ENCODE measurements at places on chromosomes 13 and 19.

DNA sequence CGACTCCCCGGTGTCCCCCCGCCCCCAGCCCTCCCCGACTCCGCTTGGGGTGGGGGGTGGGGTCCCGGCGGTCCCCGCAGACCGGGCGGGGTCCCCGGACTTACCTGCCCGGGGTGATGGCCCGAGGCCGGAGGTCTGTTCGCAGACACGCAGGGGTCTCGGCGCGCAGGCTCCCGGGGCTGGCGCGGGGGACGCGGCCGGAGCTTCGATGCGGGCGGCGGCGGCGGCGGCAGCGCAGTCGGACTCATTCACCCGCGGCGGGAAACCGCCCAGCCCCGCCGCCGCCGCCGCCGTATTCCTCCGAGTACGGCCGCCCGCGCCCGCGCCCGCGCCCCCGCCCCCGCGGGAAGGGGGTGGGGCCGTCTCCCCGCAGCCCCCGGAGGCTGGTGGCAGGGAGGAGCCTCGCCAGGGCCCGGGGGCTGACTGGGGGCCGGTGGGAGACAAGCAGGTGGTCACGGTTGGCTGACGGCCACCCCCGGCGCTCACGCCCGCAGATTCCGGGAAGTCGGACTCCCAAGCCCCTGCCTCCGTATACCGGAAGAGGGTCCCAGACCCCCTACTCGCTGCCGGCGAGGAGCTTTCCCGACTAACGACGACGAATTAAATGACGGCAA, at the start of gene C2CD4C:
C2CD4C (minus strand) TSS at position 246 of the 614 bp plus-strand sequence. CDS start 786 bp downstream, outside the sequence.
- DNase-seq: no peak

DNA sequence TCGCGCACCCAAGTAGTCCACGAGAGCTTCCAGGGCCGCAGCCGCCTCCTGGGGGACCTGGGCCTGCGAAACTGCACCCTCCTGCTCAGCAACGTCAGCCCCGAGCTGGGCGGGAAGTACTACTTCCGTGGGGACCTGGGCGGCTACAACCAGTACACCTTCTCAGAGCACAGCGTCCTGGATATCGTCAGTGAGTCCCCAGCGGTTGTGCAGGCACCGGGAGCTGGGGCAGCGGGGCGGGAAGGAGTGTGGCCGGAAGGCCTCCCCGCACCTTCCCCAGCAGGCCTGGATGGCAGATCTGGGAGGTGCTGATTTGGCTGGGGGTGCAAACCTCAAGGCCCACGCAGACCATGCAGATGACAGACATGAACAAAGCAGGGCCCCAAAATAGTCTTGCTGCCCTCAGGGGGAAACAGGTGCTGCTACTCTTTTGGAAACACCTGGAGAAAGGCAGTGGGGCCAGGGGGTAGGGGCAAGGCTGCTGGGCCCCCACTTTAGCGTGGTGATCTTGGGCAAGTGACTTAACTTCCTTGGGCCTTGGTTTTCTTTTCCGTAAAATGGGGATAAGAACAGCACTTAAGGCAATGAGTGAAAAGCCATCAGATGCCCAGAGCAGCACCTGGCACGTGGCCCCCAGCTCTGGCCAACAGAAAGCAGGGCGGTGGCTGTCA, 4.0 kb downstream of the MAG start:
- DNase-seq: no peak

GRCh38 chr19:52099497-52100138, 4.1 kb upstream of the ZNF841 start:
- no peak for DNase-seq

GRCh38 chr19:58279042-58279924, 528 bp downstream of the ZNF8 start:
- DNase-seq: peak; percentile 19

DNA sequence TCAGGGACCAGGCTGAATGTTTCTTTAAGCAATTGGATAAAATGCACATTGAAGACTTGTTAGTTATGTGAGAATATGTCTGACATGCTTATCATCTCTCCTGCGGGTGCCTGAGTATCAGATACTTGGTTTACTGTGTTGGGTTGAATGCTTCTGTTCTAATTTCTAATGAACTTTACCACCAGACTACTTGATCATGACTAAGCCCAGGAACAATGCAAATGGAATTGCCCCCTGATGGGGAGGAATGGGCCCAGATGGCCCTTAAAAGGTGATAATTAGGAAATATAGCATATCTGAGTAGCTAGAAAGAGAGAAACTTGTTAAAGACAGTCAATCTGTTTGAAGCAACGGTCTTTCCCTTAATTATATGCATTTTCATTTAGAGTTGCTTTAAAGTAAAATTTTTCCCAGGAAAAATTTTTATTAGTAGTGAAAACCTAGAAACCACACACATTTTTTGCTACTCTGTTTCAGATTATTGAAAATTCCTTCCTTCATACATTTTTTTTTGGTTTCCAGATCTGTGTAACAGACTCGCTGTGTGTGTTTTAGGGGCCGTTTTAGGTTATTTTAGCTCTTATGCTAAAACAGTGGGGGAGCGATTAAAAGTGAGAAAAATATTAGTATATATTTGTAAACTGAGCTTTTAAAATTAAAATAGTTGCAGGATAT, 186.6 kb downstream of the TM9SF2 start:
- DNase-seq: no peak

GRCh38 chr13:52950436-52950956, 78.1 kb upstream of the OLFM4 start:
- no peak for DNase-seq

GRCh38 chr19:5047251-5047935, 78.5 kb downstream of the KDM4B start:
- DNase-seq: no peak

GRCh38 chr13:114025714-114026431, 52.0 kb upstream of the C13orf46 start:
- no peak for DNase-seq

- no peak for DNase-seq
Measured at GRCh38 chr19:39951065-39951650, 16.7 kb upstream of the FCGBP start.

- DNase-seq: no peak
Measured at GRCh38 chr13:31896427-31896826, 135.1 kb upstream of the FRY start.

DNA sequence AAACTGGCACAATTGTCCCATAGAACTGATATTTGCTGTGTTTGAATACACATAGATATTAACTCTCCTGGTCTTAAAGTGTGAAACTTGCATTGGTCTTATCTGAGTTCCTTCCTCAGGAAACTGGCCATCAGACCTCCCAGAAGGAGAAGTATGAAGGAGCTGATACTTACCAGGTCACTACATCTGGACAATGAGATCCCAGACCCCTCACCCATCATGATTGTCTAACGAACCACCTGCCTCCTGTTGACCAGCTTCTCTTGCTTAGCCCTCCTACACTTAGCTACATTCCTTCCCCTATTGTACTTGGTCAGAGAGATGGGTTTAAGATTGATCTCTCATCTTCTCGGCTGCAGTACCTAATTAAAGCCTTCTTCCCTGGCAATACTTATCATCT, 413.3 kb downstream of the KCTD12 start:
- DNase-seq: no peak

- DNase-seq: no peak
Measured at GRCh38 chr13:114154476-114154875, 22.1 kb upstream of the RASA3 start.

GRCh38 chr13:75312884-75313520, 169.0 kb downstream of the TBC1D4 start:
- no peak for DNase-seq

DNA sequence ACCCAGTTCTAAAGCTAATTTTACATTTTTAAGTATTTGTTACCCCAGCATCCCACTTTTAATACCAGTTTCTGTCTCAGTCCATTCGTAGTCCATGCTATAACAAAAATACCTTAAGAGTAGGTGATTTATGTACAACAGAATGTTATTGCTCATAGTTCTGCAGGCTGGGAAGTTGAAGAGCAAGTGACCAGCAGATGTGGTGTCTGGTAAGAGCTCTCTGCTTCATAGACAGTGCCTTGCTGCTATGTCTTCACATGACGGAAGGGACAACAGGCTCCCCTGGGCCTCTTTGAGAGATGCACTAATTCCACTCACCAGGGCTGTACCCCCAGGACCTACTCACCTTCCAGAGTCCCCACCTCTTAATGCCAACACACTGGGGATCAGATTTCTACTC, 96.6 kb downstream of the COL4A2 start:
- no peak for DNase-seq

GRCh38 chr13:83211301-83211700, 671.0 kb downstream of the SLITRK1 start:
- no peak for DNase-seq

DNA sequence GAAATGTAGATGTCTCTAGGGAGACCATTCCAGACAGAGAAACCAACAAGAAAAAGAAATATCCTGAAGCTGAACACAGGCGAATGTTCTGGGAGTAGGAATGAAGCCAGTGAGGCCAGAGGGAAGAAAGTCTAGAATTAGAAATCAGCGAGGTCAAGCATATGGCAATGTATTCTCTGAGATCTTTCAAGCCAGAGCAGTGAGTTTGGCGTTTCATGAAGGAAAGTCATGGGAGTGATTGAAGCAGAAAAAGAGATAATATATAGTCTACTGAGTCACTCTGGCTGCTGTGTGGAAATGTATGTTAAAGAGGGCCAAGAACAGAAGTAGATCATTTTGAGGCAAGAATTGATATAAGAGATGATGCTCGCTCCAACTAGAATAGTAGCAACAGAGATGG, 576.0 kb downstream of the PCDH17 start:
- DNase-seq: no peak

- DNase-seq: no peak
Measured at GRCh38 chr19:15198951-15199660, 1.7 kb downstream of the NOTCH3 start.

DNA sequence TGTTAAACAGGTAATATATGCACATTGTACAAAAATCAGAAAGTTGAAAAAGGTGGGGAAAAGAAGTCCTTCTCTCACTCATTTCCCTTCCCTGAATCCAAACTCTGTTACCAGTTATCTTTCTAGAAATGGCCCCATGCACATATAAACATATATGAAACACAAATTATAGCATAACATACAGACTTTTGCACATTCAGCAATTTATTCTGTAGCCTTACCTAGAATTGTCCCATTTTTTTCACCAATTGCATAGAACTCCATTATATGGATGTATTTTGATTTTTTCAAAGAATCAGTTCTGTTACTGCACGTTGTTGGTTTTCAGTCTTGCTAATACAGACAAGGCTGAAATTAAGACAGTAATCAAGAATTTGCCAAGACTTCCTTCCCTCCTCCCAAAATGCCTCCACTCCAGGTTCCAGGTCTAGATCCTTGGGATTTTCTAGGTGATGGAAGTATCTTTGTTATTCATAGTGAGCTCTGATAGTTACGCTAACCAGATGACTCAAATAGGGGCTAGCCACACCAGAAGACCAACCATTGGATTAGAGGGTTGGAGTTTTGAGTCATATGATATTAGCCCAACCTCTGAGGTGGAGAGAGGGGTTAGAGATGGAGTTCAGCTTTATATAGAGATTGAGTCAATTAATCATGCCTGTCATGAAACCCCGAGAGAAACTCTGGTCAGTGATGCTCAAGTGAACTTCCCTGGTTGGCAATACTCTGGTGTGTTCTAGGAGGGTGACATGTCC, 30.7 kb downstream of the GPR180 start:
- DNase-seq: no peak

- DNase-seq: no peak
Measured at GRCh38 chr19:54109651-54110050, 5.8 kb downstream of the TFPT start.

DNA sequence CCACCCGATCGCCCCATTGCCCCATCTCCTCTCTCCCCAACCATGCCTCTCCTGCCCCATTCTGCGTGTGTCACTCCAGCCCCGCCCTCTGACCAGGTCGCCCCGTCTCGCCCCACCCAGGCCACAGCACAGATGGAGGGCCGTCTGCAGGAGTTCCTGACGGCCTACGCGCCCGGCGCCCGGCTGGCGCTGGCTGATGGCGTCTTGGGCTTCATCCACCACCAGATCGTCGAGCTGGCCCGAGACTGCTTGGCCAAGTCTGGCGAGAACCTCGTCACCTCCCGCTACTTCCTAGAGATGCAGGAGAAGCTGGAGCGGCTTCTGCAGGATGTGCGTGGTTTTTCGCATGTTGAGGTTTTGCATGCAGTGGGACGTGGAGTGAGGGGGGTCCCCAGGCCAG, 26.2 kb downstream of the MAST3 start:
- DNase-seq: no peak

- no peak for DNase-seq
Measured at GRCh38 chr13:75025956-75026355, 456.0 kb downstream of the TBC1D4 start.

DNA sequence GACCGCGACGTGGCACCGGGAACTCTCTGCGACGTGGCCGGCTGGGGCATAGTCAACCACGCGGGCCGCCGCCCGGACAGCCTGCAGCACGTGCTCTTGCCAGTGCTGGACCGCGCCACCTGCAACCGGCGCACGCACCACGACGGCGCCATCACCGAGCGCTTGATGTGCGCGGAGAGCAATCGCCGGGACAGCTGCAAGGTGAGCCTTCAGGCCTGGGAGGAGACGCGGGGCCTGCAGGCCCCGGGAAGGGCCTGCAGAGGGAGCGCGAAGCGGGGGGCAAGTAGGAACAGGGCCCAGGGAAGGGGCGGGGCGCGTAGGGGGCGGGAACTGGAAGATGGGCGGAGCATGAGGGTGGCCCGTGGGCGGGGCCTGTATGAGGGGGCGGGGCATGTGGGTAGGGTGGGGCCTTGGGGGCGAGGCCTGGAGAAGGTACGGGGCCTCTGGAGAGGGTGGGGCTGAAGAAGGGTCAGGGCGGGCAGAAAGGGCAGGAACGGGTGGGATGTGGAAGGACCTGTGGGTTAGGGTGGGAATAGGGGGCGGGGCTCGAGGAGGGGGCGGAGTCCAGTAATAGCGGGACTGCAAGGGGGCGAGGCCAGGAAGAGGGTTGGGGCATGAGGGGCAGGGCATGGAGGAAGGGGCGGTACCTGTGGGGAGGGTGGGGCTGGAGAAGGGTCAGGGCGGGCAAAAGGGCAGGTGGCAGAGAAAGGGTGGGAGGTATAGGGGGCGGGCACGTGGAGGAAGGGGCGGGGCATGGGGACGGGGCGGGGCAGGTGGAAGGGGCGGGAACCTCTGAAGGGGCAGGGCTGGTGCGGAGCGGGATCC, 2.5 kb downstream of the CFD start:
- DNase-seq: no peak

- DNase-seq: peak; percentile 22
Measured at GRCh38 chr19:41795031-41795461, 1.3 kb upstream of the CEACAM3 start.

DNA sequence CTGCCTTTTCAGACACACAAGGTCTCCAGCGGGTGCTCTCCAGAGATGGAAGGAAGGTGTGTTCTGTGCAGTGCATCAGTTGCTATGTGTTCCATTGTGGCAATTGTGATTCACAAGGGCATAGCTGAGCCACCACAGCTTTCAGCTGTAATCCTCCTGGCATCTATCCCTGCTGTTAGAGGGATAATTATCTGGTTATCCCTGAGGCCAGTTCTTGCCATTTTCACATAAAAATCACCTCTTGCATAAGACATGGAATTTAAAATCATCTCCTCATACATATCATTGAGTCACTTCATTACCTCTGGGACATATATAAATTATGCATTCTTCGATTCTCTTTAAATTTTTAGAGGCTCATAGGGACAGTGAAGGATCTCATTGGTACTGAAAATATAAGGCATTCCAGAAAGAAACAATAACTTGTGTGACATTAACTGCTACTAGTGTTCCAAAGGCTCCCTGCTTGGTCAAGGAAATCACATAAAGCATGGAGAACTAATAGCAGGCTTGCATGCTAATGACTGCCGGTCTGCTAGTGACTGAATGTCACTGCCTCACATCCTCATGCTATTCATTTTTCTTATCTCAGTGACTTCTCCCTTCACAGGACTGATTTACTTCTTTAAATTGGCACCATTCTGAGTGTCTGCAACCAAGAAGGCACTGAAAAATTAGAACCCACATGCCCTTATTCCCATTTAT, 214.0 kb downstream of the ENOX1 start:
- DNase-seq: no peak

Measured in NCI-H2081 treated with DMSO at 0.1 percent for 48 hours (cell line).